Activated T-cell treated with anti-CD3 and anti-CD28 coated beads for 24 hours (primary cell): ENCODE measurements at places on chromosomes 1 and 21.

DNA sequence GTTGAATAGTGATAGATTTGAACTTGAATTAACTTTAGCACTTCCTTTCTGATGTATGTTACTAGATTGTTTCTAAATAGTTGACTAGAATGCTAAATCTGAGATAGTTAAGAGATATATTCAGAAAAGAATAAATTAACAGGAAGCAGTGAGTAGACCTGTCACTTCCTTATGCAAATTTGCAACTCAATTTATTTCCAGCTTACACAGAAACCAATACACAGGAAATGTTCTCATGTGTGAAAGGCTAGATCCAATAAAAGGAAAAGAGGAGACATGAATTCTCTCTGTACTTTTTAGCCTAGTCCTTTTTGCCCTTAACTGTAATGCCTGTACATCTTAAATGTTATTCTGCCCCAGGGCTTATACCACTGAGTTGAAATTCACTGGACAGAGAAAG lies 522.3 kb downstream of the COL11A1 start:
- DNase-seq = no peak

- DNase-seq = no peak
Observed at GRCh38 chr1:91783423-91784170, 102.4 kb downstream of the TGFBR3 start.

- no peak for DNase-seq
Observed at GRCh38 chr1:30036666-30037065, 686.7 kb downstream of the MATN1 start.

DNA sequence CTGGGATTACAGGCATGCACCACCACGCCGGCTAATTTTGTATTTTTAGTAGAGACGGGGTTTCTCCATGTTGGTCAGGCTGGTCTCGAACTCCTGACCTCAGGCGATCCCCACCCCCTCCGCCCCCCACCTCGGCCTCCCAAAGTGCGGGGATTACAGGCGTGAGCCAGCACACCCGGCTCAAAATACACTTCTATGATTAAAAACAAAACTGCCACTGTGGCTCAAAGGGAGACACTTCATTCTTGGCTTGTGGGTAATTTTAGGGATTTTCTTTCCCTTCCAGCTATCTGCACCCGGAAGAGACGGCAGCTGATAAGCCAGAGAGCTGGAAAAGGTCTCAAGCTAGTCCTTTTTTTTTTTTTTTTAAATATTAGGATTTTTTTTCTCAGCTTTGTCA lies 24.5 kb downstream of the TMPRSS2 start:
- DNase-seq = no peak

DNA sequence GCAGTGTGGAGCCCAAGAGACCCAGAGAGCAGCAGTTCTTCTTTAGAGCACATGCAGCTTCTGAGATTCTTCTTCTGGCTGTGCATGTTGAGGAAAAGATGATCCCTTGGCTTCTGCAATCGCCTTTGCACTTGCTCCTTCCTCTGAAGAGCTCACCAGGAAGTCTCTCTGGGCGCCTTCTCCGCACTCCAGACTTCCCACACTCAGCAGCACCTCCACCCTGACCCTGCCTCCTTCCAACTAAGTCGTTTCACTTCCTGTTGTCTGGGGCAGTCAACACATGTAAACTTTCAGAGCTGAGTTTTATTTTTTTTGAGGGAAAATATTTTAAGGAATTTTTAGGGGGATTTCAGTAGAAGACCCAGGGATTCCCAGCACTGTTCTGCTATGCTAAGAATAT lies 73.4 kb upstream of the F3 start:
- DNase-seq = no peak

DNA sequence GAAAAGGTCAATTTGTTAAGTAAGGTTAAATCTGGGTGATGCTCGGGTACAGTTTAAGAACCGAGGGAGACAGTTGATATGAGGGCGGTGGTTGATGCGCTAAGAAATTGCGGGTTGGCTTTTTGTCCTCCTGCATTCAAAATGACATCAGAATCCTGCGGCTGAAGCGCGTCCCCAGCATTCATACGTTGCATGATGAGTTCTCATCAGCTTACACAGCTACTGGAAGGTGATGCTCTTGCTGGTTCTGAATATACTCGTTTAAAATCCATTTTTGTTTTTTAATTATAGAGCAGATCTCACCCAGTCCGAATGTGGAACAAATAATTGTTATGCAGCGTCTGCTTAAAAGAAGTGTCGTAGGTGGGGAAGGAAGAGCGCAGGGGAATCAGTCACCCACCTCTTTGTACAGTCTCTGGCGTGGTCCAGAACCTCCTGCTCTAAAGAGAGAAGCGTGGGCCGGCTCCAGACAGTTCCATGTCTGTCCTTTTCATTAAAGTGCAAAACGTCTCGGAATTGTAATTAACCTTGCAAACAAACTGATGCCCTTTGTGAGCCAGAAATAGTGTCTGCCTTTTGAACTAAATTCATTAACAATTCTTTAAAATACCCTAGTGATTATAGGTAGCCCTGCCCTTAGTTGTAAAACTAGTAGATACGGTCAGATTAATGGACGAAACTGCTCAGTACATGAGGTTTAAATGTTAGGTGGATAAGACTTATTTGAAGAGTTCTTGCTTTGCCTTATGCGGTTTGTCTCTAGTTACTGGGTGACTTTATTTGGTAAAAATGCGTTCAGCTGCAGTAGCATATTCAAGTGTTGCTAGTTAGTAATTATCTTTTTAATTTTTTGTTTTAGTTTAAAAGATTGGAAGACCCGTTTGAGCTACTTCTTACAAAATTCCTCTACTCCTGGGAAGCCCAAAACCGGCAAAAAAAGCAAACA lies 741 bp downstream of the RGS2 start:
- peak; percentile 40 for DNase-seq

GRCh38 chr1:32878637-32879041 lies 7.7 kb upstream of the HPCA start:
- no peak for DNase-seq

- no peak for DNase-seq
Observed at GRCh38 chr1:215793180-215793579, 226.1 kb downstream of the KCTD3 start.

DNA sequence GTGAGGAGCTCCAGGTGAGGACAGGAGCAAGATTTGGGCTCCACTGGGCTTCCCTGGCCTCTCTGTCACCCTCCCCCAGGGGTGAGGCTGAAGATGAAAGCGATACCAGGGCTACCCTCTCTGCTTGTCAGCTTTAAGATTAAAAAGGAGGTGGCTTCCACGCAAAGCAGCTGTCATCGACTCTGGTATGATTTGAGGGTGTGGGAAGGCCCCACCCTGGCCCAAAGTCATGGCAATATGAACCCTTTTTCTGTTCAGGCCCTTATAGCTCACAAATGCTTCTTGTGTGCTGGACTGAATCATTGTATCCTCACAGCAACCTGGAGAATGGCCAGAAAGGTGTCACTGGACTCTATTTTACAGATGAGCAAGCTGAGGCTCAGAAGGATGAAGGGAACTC lies 41.6 kb downstream of the NUAK2 start:
- no peak for DNase-seq

- DNase-seq = peak; percentile 45
Observed at GRCh38 chr1:54791880-54792522, 9.1 kb downstream of the TTC22 start.

- no peak for DNase-seq
Observed at GRCh38 chr1:32247452-32247851, 430 bp downstream of the FAM167B start.

DNA sequence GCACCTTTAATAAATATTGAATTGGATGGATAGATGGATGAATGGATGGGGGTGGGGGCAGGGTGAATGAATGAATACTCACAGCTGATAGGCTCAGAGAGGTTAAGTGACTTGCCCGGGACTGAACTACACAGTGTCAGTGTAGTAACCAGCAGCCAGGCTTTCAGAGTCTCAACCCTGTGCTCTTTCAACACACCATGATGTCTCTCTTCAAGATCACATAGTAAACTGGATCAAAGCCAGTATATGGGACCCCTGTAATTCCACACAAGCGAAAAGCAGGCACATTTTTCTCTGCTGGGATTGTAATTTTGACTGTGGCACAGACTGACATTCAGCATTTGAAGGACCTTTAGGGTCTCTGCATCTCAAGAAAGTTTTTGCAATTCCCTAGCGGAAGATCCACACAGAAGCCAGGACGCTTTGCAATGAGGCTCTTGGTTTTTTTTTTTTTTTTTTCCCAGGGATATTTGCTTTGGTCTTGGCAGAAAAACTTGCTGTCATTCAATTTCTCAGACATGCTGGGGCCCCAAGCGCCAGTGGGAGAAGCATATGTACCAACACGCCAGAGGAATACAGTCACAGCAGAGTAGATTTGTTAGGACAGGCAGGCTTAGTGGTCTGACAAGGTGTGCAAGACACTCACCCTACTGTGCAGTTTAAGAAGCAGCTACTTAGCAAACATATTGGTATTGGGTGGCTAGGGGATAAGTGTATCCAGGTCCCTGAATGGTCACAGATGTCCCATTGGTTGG lies 213.1 kb upstream of the CAMK1G start:
- no peak for DNase-seq

- no peak for DNase-seq
Observed at GRCh38 chr21:15552914-15553494, 176.8 kb upstream of the USP25 start.

GRCh38 chr1:72759486-72759885 lies 477.1 kb upstream of the NEGR1 start:
- DNase-seq = no peak

GRCh38 chr1:53186533-53186932 lies 10.1 kb upstream of the CPT2 start:
- no peak for DNase-seq

DNA sequence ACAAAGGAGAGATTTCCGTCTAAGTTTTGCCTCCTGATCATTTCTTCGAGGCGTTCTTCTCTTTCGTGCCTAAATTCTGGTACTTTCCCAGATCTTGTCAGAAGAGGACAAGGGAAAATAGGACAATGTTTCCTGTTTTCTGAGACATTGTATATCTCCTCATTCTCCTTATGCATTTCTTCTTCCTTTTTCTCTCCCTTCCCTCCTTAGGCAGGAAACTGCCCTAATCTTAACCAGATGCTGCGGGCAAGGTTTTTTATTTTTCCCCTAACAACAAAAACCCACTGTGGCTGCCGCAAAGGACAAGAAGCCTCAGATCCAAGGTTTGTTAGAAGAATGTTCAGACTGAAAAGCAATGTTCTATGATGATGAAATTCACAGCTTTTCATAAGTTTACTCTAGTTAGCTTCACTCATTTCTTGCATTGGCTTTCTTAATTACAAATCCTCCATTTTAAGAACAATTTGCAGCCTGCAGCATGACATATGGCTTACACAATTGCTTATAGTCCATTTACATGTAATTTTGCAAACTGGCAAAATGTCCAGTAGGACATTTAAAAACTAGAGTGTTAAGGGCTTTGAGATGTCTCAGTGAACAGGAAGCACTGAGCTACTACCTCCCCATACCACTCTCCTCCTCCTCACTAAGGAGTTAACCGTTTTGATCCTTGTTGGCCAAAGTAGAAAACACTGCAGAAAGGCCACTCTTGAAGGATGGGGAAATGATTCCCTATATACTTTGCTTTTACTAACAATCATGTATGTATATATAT lies 624 bp downstream of the CTSK start:
- DNase-seq = no peak

- peak; percentile 3 for DNase-seq
Observed at GRCh38 chr1:60978421-60979357, 103.7 kb upstream of the NFIA start.
